Skin of body (tissue), 3 donors: ENCODE measurements at places on chromosomes 16 and 17. TPM values are rescaled to one million over a fixed set of nuclear protein-coding genes. Genes with fewer than 3 reads are reported as not detected.

Gene ABHD15
- 7.0 TPM for total RNA-seq

DNA sequence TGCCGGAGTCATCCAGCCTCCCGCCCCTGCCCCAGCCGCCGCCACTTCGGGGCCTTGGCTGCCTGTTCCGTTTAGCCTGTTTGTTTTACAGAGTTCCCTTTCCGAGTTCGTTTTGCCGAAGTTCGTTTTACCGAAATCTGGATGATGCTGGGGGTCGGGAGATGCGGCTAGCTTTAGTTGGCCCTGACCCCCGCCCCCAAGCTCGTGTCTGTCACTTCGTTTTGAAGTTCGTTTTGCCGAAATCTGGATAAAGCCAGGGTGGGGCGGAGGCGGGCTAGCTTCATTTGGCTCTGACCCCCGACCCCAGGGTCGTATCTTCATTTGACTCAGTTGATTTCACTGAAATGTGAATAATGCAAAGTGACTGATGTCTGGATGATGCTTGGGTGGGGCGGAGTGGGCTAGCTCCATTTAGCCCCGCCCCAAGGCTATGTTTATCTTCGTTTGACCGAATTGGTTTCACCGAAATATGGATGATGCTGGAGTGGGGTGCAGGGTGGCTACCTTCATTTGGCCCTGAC, 591 bp downstream of the PSMD7 start:
- DNase-seq = no peak

DNA sequence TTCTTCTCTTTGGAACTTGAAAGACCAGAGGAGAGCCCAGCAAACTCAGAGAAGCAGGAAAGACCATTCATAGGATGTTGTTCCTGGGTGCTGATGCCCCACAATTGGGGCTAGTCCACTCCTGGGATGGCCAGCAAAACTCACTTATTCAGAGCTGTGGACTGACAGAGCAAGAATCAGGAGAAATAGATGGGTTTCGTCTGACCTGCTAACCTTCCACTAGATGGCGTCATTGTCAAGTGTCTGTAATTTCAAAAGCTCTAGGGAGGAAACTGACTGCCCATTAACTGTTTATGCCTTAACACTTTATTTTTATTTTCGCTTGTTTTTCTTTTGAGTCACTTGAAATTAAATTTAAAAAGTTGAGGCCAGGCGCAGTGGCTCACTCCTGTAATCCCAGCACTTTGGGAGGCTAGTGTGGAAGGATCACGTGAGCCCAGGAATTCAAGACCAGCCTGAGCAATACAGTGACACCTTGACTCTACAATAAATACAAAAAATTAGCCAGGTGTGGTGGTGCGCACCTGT, 28.7 kb upstream of the MILR1 start:
- DNase-seq = peak; percentile 72

- no peak for DNase-seq
Observed at GRCh38 chr17:42784811-42785592, 4.6 kb downstream of the WNK4 start.

DNA sequence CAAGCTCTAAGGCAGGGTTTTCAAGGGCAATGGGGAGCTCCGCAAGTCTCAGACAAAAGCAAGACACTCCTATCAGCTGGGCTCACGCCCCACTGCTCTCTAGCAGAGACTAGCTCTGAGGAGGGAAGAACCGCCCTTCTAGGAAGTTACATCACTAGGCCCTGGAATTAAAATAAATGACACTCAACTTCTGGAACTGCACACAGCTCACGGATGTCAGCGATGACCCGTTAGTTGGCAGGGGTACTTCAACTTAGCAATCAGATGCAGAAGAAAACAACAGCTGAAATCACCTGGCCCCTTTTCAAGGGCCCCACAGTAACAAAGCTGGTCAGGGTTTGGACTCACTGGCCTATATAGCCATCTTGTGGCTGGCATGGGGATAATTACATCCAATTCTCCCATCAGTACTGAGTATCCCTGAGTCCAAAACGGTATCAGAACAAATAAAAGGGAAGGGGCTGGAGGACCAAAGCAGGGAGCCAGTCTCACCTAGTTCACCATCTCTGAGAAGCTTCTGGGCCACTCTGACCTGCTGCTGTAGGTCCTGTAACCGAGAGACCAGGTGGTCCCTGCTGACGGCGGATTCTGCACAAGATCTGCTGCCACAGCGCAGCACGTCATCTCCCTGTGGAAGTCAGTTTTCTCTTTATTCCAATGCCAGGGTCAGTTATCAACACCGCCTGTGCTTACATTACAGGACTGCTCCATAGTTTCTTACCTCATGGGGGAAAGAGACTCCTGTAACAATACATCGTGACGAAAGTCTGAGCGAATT, 22.2 kb downstream of the SERPINF1 start:
- peak; percentile 92 for DNase-seq

Gene DNAH3
- total RNA-seq = 0.10 TPM

- no peak for DNase-seq
Observed at GRCh38 chr16:57563487-57563750, 21.0 kb downstream of the ADGRG5 start.

DNA sequence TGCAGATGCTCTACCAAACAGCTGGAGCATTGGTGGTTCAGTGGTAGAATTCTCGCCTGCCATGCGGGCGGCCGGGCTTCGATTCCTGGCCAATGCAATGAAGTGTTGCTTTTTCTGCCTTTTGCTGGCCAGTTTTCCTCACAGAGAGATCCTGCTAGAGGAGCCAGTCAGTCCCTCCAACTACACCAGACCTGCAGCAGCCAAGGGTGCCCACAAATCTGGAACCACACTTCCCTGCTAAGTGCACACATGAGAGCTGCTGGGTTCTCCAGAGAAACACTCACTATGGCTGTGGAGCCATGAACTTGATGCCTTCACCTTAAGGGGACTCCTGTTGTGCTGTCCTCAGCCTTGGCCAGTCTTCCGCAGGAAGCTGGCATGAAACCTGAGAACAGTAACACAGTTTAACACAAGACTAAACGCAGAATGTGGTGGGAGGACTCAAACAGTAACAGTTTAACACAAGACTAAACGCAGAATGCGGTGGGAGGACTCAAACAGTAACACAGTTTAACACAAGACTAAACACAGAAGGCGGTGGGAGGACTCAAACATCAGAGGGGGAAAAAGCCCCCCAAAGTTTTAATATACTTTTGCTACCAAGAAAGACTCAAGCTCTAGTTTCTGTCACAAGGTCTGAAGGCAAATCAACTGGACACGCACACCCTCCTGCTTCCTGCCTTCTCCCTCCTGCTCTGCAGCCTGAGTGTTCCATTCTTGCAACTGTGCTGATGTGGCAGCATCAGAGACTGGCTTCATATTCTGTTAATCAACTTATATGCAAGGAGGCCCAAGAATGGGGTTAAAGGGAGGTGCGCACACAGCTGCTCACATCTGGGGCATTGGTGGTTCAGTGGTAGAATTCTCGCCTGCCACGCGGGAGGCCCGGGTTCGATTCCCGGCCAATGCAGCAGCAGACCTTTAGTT, 12.0 kb downstream of the VAC14 start:
- DNase-seq = peak; percentile 66

Gene KRTAP2-3
- 0.30 TPM for total RNA-seq

DNA sequence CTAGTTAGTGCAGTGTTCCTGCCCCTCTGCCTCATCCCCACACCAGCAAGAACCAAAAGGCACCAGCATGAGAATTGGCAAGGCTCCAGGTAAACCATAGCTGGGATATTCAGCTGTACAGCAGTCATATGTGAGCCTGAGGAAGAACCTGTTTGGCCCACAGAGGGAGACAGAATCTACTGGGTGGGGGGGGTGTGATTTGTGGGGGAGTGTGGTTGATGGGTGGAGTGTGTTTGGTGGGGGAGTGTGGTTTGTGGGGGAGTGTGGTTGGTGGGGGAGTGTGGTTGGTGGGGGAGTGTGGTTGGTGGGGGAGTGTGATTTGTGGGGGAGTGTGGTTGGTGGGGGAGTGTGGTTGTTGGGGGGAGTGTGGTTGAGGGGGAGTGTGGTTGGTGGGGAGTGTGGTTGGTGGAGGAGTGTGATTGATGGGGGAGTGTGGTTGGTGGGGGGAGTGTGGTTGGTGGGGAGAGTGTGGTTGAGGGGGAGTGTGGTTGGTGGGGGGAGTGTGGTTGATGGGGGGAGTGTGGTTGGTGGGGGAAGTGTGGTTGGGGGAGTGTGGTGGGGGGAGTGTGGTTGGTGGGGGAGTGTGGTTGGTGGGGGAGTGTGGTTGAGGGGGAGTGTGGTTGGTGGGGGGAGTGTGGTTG, 19.5 kb downstream of the MINK1 start:
- DNase-seq = no peak

Gene SCARF1
- 6.7 TPM for total RNA-seq

DNA sequence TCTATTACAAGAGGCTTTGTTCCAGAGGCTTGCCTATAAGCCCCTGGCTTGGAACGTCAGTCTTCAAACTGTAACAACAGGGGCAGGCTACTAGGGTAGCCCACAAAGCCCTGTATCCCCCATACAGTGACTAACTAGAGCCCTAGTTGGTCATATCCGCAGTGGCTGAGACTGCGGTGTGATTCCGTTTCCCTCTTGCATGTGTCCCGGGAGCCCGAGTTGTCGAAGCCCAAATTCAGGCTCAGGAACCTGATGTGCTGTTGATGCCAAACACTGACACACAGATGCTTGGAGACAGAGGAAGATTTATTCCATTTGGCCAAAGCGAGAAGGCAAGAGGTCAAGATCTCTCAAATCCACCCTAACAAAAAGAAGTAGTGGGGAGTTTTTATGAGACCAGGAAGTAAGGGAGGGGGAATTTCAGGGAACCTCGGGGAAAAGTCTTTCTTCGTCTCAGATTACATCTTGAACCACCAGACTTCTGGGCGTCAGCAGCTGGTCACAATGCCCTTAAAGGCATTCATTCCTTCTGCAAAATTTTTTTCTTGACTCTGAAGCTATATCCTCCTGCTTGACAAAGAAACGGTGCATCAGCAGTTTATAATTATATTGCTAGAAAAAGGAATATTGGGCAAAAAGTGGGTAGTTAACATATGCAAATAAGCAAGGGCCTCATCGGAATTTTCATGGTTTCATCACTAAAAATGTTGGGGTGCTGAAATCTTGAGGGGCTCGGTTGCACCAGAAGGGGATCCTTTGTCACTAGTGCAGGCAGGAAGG, 879 bp downstream of the SLFN5 start:
- peak; percentile 64 for DNase-seq

GRCh38 chr16:88376835-88377726, 5.7 kb upstream of the ZNF469 start:
- DNase-seq = no peak

DNA sequence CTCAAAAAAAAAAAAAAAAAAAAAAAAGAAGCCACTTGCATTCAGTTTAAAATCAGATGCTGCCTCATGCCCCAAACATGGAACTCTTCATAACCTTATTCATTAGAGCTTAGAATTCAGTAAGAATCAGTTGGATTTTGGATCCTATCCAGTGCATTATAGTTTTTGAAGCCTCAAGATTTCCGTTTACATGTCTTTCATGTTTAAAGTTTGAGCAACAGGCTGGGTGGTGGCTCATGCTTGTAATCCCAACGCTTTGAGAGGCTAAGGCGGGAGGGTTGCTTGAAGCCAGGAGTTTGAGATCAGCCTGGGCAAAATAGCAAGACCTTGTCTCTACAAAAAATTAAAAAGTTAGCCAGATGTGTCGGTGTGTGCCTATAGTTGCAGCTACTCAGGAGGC, 55.0 kb downstream of the SNTB2 start:
- DNase-seq = no peak

Gene NAGPA
- total RNA-seq = 4.0 TPM

Gene EFCAB13
- 15.1 TPM for total RNA-seq

- no peak for DNase-seq
Observed at GRCh38 chr17:10875984-10876555, 38.2 kb upstream of the PIRT start.

Gene RGS11
- 2.4 TPM for total RNA-seq

Gene TEX14
- 0.10 TPM for total RNA-seq

Gene GCGR
- not detected for total RNA-seq

Gene SULT1A4
- total RNA-seq = 2.1 TPM

GRCh38 chr16:27218756-27219155, 15.4 kb downstream of the KDM8 start:
- no peak for DNase-seq

DNA sequence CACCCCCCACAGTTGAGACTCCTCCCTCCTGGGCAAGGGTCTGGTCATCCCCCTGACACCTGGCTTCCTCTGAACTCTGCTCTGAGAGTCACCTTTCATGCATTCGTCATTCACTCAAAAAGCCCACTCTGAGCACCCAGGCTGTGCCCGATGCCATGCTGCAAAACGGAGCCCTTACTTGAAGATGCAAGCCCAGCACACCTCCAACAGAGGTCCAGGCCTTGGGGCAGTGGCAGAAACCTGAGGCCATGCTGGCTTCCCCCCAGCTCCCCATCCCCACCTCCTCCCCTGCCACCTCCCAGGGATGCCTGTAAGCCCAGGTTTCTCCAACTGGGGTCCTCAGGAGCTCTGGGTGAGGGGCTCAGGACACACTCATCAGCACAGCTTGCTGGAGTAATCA, 67.7 kb upstream of the TNRC6C start:
- DNase-seq = no peak
